ENCODE measurements at places on chromosomes 5 and 9. TPM values are rescaled to one million over a fixed set of nuclear protein-coding genes. Genes with fewer than 3 reads are reported as not detected.

GRCh38 chr5:139642891-139643871 is 5.0 kb upstream of the CXXC5 start:
- DNase-seq = no peak

- DNase-seq = no peak
These were observed 132.9 kb downstream of the TRPM3 start for GRCh38 chr9:70988551-70988950.

DNA sequence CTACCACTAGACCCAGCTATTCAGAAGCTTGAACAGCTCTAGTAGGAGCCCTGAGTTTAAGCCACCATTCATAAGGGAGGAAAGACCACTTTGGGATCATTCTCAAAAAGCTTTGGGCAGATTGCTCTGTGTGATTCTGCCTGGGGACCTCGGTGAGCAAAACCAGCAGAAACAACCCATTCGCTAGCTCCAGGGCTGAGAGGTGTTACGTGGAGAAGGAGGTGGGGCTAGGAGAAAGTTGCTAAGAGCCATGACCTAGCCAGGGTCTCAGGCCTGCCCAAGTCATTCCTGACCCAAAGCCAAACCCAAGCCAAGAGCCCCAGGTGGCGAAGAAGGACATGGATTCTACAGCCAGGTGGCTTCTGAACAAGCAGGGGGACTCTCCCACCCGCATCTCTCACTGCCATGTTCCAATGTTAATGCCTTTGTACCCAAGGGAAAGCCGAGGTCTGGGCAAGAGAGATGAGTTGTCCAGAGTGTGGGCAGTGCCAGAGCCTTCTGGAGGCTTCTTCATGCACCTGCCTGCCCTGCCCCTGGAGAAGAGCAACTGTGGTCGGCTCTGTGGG is 4.0 kb upstream of the BARHL1 start:
- no peak for DNase-seq

CHMP5 gene
- total RNA-seq = 79.8 TPM

DNA sequence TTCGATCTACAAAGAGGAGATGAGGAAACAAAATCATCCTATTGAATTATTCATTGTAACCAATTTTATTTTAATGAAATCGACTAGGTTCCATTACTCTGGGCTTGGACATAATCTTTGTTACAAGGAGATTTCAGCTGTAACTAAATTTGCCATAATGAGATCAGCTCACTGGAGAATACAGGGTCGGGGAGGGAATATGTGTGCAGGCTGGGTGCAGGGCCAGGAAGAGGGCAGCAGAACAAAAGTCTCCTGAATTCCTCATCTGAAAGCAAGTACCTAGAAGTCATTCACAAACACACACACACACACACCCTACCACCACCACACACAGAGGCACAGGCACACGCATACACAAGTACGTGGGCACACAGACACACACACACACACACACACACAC is 151.2 kb downstream of the PAPPA start:
- DNase-seq = no peak

S1PR3 gene
- total RNA-seq = 5.9 TPM

- DNase-seq = no peak
These were observed 11.8 kb upstream of the JAK2 start for GRCh38 chr9:4973246-4973645.
